ENCODE measurements at places on chromosomes 12 and 14.
A peak's percentile ranks its signal among the peaks of the same experiment; 100 is the strongest.

DNA sequence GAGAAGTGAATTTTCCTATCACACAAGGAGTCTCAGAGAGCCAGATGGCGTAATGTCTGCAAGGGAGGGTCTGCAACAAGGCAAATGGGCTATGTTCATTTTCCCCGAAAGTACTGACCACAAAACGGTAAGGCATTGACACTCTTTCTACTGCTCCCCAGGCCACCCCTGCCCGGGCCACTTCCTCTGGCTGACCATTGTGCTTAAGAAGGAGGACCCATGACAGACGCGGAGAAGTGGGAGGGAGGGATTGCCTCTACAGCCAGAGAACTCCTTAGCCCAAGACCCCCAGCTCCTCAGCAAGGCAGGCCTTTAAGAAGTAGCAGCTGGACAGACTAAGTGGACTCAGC is 1.2 kb downstream of the NCKAP5L start:
- no peak for DNase-seq

GRCh38 chr14:35963209-35963608 is 137.1 kb downstream of the BRMS1L start:
- DNase-seq: no peak

- DNase-seq: peak; percentile 5
Observed at GRCh38 chr12:45726603-45727300, 2.8 kb upstream of the ARID2 start.

DNA sequence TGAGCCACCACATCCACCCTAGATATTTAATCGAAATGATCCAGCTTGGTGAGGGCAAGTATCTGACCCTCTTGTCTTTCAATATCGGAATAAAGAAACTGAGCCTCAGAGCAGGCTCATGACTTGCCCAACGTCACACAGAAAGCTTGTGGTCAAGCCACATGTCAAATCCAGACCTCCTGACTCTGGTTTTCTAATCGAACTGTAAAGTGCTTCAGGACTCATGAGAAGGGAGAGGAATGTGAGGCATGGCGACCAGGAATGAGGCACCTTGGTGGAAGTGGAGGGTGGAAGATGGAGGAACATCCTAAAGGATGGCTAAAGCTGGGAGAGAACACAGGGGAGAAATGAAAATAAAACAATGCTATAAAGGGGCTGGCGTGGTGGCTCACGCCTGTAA is 27.9 kb upstream of the SPPL3 start:
- no peak for DNase-seq

DNA sequence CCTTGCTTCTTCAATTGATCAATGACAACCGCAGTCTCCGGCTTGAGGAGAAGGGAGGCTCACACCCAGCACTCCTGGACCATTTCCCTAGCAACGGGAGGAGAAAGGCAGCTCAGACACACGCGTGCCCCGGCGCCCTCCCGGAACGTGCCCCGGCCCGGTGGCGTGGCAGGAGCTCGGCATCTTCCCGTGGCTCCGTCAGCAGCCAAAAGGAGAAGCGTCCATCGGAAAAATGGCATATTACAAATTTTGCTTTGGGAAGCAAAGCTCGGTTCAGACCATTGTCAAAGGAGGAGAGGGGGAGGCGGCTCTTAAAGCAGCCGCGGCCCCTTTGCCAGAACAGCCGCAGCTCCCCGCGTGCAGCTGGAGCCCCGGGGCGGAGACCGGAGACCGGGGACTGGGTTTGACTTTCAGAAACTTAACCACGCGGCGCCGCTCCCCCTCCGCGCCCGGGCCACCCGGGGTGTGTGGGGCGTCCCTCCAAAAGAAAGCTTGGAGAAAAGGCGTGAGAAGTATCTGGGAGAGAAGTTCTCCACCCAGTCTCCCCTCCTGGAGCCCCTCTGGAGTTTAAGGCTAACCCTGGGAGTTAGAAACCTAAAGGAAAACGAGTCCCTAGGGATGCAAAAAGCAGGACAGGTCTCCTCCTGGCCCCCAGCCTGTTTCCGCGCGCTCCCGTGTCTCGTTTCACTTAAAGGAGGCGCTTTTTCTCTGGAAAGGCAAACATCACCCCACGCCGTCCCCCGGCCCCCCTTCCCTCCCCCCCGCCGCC is 545 bp downstream of the PPFIA2 start:
- DNase-seq: peak; percentile 2

DNA sequence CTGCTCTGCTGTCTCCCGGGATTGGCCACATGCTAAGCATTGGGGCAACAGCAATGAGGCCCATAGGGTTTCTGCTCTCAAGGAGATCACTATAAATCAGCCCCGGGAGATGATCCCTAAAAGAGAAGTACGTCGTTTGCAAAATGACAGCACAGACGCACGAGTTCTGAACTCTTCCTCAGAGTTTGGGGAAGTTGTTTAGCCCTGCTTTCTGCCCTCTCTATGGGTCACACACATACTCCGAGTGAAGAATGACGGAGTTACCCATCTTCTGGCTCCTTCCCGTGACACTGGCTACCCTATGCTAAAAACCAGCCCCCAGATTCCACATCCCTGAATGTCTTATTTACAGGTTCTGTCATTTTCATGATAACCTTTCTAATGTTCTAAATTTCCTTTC is 258.0 kb upstream of the PLEKHG7 start:
- DNase-seq: no peak

DNA sequence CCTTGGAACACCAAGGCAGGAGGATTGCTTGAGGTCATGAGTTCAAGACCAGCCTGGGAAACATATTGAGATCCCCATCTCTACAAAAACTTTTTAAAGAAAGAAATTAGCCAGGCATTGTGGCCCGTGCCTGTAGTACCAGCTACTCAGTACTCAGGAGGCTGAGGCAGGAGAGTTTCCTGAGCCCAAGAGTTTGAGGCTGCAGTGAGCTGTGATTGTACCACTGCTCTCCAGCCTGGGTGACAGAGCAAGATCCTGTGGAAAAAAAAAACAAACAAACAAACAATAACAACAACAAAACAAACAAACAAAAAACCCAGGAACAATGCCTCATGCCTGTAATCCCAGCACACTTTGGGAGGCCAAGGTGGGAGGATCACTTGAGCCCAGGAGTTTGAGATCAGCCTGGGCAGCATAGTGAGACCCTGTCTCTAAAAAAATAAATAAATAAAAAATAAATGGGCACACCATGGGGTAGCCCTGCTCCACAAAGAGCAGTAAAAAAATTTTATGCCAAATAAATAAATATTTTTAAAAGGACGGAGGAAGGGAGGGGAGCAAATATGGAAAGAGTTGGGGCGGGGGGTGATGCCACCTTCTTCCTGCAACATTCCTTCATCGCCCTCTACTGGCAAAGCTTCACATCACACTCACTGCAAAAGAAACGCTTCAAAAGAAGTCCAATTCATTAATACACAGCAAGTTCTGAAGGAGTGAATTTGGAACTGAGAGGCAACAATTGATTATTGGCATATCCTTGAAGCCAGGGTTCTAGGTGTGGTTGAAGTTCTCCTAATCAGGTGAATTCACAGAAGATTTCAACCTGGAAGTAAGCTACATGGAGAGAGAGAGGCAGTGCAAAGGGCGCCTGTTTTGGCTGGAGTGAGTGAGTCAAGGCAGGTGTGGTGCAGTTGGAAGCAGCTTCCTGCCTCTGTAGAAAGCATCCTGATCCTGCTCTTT is 8.8 kb upstream of the GNPTAB start:
- peak; percentile 45 for DNase-seq

DNA sequence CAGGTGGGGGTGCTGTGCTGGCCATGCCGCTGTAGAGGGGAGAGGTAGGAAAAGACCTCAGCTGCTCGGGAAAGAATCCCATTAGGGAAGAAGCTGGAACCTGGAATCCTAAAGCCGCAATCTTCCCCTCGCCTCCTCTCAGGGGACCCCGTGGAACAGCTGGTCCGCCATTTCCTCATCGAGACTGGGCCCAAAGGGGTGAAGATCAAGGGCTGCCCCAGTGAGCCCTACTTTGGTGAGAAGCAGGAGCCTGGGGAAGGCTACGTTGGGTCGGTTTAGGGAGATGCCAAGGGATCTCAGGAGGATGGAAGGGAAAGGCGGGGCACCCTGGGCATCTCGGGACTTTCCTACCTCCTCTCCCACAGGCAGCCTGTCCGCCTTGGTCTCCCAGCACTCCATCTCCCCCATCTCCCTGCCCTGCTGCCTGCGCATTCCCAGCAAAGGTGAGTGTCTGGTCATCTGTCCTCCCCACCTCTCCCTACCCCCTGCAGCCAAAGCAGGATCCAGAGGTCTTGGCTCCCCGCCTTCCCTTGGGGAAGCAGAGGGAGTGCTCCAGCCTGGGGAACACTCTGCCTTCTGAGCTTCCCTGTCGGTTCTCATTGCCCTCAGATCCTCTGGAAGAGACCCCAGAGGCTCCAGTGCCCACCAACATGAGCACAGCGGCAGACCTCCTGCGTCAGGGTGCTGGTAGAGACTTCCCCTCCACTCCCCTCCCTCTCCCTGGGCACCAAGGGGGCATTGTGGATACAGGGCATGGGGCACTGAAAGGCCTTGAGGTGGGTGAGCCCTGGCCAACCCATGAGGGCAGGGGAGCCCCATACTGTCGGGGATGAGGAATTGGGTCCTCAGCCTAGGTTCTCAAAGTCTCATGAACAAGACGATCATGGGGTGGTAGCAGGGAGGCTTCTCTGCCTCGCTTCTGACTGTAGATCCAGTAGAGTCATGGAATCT is 12.4 kb downstream of the TNS2 start:
- DNase-seq: no peak

DNA sequence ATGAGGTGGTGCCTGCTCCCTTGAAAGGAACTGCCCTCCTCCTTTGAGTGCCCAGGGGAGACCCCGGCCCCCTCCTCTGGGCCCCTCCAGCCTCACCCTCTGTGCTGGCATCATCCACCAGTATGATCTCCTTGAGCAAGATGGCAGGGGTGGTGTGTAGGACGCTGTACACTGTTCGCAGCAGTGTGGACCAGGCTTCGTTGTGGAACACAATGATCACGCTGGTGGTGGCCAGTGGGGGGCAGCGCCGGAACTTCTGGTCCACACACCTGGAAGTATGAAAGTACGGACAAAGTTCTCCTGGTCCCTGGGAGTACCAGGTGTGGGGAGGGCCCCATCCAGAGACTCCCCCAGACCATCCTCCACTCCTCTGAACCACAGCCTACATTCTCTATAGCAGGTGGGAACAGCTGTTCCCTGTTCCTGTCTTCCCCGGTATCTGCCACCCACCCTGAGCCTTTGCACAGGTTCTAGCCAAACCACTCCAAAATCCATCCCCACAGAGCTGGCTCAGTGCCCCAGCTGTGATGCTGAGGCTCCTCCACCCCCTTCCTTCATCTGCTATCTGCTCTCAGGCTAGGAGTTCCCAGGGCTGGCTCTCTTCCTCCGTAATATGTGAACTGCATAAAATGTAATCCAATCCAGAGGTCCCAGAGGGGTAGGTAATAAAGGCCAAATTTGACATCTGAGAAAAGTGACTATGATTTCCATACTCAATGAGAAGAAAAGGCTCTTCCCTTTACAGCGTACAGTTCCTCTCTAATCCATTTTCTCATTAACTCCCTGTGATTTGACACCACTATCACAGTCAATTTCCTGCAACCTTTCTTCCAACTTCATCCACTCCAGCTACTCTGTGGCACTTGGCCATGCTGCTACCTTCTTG is 13.9 kb downstream of the GALNT6 start:
- no peak for DNase-seq

- DNase-seq: no peak
Observed at GRCh38 chr14:35998303-35998702, 172.2 kb downstream of the BRMS1L start.

DNA sequence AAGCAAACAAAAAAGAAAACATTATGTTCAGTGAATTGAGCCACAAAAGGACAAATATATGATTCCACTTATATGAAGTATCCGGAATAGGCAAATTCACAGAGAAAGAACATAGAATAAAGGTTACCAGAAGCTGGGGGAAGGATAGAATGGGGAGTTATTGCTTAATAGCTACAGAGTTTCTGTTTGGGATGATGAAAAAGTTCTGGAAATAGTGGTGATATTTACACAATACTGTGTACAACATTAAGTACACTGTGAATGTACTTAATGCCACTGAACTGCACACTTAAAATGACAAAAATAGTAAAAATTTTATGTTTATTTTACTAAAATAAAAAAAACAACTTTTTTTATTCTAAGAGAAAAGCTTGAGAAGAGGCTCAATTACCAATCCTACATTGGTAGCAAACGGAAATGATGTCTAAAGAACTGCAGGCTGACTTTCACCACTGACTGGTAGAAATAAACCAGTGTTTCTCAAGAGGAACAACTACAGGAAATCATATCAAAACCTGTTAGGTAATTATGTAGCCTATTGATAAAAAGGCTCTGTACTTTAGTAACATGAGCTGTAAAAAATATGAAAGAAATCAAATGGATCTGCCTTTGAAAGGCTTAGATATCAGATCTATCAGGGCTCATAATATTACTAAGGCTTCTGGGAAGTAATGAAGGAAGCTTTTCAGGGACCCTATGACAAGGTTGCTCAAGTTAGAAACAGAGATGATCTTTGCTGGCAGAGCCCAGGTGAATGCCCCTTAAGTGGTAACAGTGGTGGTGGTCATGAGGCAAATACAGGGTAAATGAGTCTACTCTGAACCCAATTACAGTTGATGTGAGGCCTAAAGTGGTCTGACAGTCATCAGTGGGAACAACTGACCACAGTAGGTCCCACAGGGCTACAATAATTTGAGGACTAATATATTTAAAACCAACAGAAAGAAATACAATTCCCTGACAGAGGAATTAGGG is 41.3 kb downstream of the BAZ1A start:
- no peak for DNase-seq

GRCh38 chr12:71392521-71393145 is 47.0 kb upstream of the LGR5 start:
- no peak for DNase-seq

- no peak for DNase-seq
Observed at GRCh38 chr14:92785667-92786426, 8.3 kb upstream of the GOLGA5 start.

DNA sequence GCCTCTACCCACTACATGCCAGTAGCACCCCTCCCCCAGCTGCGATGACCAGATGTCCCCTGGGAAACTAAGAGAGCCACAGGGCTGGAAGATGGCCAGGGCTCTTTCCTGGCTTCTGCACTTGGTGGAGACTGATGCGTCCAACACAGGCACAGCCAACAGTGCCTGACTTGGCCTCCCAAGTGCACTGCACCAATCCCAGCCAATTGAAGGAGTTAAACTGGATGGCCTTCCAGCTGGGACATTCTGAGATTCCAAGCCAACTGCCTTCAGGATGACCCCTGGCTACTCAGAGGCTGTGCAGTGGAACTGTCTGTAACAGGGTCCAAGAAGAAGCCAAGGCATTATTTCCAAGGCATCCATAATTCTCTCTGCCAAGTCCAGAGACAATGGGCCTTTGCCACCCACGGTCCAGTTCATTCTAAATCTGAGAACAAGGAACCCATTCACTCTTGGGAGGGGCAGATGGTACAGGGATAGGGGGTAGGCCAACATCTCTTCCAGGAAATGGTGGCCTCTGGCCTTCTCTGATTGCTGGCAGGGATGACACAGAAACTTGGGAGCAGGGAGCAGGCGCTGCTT is 35.2 kb downstream of the PRIMA1 start:
- no peak for DNase-seq

DNA sequence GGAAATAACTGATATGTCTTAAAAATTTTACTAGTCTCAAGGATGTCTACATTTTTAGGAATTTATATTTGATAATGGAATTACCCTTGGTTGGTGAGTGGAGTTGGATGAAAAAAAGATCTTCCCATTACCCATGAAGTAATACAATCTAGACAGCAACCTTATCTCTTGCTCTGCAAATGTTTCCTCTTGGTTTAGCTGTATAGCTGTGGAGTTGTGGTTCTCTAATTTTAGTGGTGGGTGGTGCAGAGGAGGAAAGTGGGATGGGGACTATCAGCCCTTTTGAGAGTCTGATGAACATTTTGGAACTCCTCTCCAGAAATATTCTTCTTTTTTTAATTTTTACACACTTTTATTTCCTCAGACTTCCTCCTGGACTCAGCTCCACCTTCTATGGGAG is 17.1 kb downstream of the SPX start:
- DNase-seq: no peak
